Liver (tissue), 10 donors: ENCODE measurements at places on chromosomes 1 and 21. TPM values are rescaled to one million over a fixed set of nuclear protein-coding genes. Genes with fewer than 3 reads are reported as not detected.
A peak's percentile ranks its signal among the peaks of the same experiment; 100 is the strongest.

Gene C1orf116
- total RNA-seq: 0.59 TPM

Gene B3GALT5
- 0.33 TPM for total RNA-seq

DNA sequence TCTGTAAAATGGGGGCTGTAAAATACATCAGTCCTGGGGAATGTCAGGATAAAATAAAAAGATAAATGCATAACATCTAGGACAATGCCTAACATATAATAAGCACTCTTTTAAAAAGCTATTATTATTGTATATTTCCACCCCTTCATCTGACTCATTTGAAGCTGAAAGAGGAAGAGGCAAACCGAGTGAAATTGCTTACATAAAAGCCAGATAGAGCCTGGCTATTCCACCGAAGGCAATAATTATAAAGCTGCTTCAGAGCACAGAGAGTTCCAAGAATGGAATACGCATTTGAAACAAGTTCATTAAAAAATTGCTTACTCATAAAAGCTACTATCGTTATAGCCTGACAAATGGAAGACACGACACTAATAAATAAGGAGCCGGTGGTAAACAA lies 186.1 kb upstream of the CAMK1G start:
- H3K36me3 ChIP-seq: no peaks in the 10 kb centered on the region
- peaks cover 3% of the 10 kb centered on the region for H3K4me1 ChIP-seq
- no peak for DNase-seq
- no peaks in the 10 kb centered on the region for H3K27me3 ChIP-seq
- H3K27ac ChIP-seq: no peak overlapping the region

Gene CFAP74
- total RNA-seq: under 0.01 TPM

DNA sequence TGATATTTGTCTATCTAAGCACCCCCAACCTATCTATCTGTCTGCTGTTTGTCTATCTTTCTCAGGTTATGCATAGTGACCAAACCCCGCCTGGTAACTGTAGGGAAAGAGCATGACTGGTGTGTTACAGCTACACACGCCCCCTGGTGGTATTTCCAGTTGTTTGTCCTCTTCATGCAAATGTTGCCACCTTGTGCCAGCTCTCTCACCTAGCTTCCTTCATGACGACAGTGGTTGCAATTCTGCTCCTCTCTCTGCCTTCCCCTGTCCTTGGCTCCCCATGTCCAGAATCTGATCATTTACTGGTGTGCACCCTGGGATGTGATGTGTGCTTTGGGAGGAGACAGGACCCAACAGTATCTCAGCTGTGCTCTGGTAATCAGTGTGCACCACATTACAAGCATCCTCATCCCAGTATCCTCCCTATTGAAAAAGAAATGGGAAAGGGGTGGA lies 8.1 kb upstream of the INKA2 start:
- H3K4me3 ChIP-seq: no peak overlapping the region
- no peaks in the 10 kb centered on the region for H3K36me3 ChIP-seq
- DNase-seq: peak; percentile 74
- no peak overlapping the region for H3K27ac ChIP-seq
- H3K27me3 ChIP-seq: no peaks in the 10 kb centered on the region

Gene GJA4
- 6.1 TPM for total RNA-seq

- no peaks in the 10 kb centered on the region for H3K27me3 ChIP-seq
- DNase-seq: no peak
- H3K4me1 ChIP-seq: no peaks in the 10 kb centered on the region
- no peaks in the 10 kb centered on the region for H3K36me3 ChIP-seq
- no peak overlapping the region for H3K4me3 ChIP-seq
- H3K27ac ChIP-seq: no peak overlapping the region
Observed at GRCh38 chr1:172246521-172247390, 173.7 kb upstream of the C1orf105 start.
